Frontal cortex (tissue), 4 donors: ENCODE measurements at places on chromosomes 7 and 10.

DNA sequence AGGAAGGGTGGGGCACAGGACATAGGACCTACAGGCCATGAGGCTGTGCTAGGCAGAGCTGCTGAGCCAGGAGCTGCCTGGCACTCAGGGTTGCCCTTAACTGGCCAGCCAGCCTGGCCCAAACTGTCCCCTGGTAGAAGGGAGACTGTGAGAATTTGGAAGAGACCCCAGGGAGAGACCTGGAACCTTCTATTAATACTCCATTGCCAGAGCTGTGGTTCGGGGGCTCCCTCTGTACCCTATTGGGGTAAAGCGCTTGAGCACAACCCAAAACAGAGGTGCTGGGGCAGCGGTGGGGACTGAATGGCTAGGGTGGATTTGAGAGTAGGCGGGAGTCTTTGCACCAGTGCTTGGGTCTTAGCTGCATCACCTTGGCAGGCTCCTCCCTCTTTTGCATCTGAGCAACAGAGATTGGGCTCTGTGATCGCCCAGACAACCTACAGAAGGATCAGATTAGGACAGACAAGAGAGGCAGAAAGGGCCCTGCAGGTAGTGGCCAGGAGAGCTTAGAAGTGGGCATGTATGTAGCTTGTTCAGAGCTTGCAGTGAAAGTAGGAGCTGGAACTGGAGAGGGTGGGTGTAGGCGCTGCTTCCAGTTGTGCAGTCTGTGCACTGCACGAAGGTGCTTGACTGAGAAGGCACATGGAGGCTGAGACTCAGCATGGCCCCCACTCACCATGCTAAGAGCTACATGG lies 53.3 kb downstream of the ADCYAP1R1 start:
- DNase-seq: no peak

- DNase-seq: no peak
Observed at GRCh38 chr7:83413831-83414230, 235.1 kb downstream of the SEMA3E start.

DNA sequence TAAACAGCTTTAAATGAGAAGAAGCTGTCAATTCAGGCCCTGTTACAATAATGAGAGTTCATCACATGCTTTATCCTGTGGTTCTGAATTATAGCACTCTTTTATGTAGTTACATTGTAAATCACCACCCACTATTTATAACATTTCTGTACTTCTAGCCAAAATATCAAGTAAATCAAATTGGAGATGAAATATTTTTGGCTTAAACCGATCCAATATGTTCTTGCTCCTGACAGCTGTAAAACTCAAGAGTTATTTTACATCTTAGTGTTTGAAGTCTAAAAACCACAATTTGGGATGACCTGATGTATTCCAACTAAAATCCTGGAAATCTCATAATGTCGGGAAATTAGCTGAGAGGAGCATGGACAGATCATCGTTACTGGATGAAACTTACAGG lies 371.2 kb upstream of the LRRN3 start:
- DNase-seq: no peak

DNA sequence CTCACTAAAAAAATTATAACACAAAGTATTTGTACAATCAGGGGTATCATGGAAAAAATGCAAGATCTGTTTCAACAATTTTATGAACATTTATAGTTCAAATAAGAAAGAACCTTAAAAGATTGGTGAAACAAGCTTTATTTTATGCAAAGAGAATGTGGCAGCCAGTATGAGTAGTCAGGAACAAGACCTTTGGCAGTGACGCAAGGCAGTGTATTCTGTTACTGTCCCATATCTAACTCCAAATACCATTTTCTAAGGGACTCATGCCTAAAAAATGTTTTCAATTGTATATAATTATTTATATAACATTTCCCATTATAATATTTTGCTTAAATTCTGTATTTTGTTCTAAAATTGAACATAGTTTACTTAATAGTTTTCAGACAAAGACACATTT lies 19.1 kb upstream of the FAM53B start:
- DNase-seq: no peak
